ENCODE measurements at places on chromosomes 4 and X.

DNA sequence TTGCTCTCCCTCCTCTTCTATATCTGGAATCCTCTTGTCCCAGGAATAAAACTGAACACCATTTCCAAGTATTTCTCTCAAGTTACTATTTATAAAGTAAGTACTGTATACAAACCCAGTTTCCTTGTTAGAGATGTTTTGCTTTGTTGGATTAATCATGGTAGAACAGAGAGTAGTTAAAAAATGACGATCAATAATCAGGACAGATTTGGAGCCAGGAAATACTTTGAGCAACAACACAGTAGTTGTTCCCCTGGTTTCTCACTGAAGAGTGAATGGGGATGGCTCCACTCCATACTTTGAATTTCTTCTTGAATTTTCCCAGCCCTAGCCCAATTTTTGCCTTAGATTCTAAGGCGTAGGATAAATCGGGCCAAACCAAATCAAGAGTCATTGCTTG, 21.4 kb downstream of the MGST2 start:
- DNase-seq = no peak

GRCh38 chr4:30094887-30095286, 625.3 kb upstream of the PCDH7 start:
- no peak for DNase-seq

- DNase-seq = no peak
Measured at GRCh38 chr4:81666491-81666890, 194.8 kb upstream of the RASGEF1B start.

GRCh38 chr4:142435599-142436235, 410.4 kb downstream of the INPP4B start:
- DNase-seq = no peak

- no peak for DNase-seq
Measured at GRCh38 chr4:170145120-170145519, 55.4 kb upstream of the AADAT start.

DNA sequence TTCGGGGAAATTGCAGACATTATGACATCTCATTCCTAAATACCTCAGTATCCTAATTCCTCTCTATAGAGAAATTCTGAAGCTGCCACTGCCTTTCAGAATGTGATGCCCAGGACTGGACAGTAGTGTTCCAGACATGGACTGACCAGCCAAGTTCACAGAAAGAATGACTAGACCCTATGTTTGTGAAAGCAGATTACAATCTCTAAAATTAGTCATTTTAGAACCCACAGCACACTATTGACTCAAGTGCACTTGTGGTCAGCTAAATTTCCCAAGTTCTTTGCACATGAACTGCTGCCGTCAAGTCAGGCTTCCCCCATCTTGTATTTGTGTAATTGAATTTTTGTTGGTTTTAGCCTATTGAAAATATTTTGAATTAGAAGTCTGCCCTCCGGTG, 81.0 kb upstream of the ESX1 start:
- DNase-seq = no peak

DNA sequence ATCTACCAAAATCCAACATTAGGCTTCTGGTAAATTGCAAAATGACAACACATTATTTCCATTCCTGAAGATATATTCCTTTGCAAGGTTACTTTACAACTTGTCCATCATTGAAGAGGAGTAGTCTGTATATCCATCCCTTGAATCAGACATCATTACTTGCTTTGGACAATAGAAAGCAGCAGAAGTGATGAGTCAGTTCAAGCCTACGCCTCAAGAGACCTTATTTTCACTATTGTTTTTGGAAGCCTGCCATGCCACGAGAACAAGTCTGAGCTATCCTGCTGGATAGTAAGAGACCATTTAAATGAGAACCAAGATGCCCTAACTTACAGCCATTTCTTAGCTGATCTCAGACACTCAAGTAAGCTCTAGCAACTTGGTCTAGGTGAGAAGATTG, 246.0 kb upstream of the HHIP start:
- DNase-seq = peak; percentile 1

- DNase-seq = no peak
Measured at GRCh38 chr4:142312391-142312790, 533.7 kb downstream of the INPP4B start.

DNA sequence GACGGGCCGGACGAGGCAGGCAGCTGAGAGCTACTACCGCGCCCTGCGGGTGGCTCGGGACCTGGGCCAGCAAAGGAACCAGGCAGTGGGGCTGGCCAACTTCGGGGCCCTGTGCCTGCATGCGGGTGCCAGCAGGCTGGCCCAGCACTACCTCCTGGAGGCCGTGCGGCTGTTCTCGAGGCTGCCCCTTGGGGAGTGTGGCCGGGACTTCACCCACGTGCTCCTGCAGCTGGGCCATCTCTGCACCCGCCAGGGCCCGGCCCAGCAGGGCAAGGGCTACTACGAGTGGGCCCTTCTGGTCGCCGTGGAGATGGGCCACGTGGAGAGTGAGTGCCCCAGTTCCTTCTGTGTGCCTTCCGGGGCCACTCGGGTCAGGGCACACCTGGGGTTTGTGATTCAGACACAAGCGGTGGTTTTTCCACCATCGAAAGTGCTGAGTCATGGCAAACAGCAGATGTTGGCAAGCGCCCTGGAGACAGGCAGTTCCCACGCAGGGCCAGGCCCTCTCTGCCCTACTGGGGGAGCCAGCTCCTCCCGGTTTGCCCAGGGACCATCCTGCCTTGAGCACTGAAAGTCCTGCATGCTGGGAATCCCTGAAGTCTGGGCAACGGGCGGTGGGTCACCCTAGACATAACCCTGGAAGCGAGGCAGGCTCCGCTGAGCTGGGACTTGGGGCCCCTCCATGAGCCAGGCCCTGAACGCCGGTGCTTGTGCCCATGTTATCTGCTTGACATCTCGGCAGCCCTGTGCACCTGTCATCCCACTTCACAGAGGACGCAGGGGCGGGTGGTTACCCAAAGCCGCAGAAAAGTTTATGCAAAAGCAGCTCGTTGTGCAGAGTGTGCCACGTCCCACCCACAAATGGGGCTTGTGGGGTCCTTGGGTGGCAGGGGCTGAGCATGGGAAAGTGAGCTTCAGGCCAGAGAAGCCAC, 29.5 kb downstream of the SH3TC1 start:
- DNase-seq = peak; percentile 25

DNA sequence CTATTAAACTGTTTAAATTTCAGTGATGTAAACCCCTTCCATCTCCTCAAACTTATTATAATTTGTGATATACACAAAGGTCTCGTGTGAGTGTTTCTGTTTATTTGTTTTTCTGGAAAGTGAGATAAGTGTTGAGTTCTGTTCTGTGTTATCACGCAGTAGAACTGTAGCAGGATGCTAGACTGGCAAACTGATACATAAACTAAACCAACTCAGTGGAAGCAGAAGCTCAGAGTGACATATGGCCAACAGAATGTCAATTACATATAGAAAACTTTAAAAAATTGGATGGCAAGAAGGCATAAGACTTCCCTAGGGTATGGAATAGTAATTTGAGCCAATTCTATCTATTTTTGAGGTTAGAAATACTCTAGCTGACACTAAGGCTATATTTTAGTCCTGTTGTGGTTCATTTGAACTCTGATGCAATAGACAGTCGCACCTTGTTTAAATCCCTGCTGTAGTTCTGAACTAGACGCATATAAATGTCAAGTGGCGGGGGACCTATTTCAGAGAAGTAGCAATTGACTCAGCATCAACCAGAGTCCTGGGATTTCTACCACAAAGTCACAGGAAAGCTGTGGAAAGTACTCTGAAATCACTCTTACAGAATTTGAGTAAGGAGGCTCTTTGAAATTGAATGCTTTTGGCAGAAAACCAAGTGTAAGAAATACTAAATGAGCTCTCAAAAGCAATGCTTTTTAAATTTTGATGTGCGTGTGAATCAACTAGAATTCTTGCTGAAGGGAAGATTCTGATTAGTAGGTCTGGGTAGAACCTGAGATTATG, 294.4 kb downstream of the INPP4B start:
- no peak for DNase-seq

GRCh38 chr4:41146716-41147506, 67.4 kb downstream of the APBB2 start:
- no peak for DNase-seq

DNA sequence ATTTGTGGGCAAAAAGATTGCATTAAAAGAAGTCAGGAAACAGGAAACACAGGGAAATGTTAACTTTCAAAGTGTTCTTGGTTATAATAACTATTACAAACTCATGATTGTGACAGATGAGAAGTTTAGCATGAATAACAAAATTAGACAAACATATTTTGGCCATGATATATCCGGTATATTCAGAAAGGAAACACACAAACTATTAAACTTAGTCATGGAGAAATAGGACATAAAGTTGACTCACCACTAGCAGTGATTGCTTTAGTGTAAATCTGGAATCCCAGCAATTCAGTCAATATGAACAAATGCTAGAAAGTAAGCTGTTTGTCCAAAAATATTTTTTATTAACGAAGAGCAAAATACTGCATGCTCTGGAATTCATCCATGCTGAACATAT, 1299.9 kb downstream of the C4orf33 start:
- DNase-seq = no peak

DNA sequence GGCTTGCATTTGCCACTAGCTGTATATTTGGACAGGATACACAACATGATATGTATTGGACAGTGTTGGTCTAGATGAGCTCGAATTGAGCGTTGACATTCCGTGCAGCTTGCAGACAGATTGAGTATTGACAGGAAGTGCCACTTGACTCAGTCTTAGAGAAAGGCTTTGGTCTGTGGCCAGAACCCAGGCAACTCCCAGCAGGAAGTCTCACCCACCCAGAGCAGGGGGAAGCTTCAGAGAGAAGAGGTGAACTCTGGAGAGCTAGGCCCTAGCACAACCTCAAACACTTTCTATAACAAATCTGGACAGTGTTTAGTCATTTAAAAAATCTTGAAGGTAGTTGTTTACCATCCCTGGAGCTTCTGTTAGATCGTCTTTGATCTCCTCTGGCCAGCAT, 280.5 kb downstream of the FBXW7 start:
- DNase-seq = peak; percentile 22

GRCh38 chr4:79551555-79551954, 143.5 kb upstream of the GK2 start:
- no peak for DNase-seq
